Cardiac fibroblast (primary cell): ENCODE measurements at places on chromosomes 1 and 21.

DNA sequence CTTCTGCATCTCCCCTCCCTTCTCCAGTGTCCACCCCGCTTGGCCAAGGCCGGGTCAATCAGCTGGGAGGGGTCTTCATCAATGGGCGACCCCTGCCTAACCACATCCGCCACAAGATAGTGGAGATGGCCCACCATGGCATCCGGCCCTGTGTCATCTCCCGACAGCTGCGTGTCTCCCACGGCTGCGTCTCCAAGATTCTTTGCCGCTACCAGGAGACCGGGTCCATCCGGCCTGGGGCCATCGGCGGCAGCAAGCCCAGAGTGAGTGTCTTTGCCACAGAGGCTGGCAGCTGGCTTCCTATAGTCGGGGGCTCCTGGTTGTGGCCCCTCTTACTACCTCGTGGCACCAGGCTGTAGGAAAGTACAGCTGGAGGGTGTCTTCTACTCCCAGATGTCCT lies 3.6 kb downstream of the PAX7 start:
- DNase-seq: no peak

GRCh38 chr1:160078512-160079195 lies 2.7 kb upstream of the KCNJ9 start:
- peak; percentile 46 for DNase-seq

DNA sequence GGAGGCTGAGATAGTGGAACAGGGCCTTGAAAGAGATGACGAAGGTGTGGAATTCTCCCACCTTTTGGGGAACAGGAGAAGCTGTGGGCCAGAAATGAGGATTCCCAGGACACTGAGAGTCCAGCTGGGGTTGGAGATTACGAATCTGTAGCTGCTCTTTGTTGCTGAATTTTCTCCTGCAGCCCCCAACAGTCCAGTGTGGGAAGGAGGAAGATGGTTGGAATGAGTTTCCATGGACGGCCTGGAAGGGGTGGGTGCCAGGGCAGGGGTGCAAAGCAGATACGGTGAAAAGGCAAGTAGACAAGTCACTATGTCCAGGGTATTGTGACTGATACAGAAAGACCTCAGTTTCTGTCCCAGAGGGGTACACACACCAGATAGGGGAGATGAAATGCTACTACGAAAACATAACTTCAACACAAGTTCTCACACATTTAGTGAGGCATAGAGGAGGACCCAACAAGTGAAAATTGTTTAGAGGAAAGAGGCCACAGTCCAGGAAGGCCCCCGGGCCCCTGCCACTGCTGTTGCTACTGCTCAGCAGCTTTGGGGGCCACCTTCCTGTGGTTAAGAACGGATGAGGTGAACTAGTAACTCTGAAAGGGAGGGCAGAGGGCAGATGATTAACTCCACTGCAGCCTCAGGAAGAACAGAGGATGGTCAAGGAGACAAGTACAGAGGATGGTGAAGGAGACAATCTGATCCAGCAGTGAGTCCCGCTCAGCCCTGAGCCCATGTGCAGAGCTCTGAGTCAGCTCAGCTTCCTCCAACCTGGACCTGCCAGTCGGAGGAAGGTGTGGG lies 7.3 kb downstream of the CD244 start:
- DNase-seq: no peak

- no peak for DNase-seq
These were observed 30.9 kb downstream of the LAMB3 start for GRCh38 chr1:209621286-209621685.

GRCh38 chr1:26553942-26554682 lies 24.6 kb downstream of the RPS6KA1 start:
- no peak for DNase-seq

GRCh38 chr1:16405441-16405840 lies 31.8 kb downstream of the SPATA21 start:
- no peak for DNase-seq

DNA sequence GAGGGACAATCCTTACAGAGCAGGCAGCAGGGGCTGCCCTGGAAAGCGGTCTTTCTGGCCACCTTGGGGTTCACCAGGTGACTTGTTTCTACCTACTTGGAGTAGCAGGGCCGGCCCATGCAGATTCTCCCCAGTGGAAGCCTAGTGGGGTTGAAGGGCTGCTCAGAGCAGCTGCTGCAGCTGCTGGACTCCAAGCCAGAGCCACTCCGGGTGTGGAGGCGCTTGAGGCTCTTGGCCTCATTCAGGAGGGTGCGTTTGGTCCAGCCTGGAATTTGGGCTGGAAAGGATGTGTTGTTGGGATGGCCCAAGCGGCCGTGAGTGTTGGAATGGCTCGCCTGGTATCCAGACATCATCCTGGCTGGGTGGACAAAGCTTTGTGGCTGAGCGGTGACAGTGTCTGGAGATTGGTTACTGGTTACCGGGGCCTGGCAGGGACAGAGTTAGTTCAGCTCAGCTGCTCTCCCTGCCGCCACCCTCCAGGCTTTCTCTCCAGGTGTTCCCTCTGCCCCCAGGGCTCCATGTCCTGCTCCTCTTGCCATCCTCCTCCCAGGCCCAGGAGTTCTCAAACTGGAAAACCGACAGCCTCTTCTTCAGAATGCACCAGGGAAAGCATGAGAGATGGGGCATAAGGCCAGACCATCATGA lies 14.2 kb upstream of the HSPG2 start:
- no peak for DNase-seq

GRCh38 chr1:36182734-36183133 lies 26.8 kb downstream of the MAP7D1 start:
- DNase-seq: no peak

- DNase-seq: no peak
These were observed 32.4 kb downstream of the COA6 start for GRCh38 chr1:234405676-234406075.

DNA sequence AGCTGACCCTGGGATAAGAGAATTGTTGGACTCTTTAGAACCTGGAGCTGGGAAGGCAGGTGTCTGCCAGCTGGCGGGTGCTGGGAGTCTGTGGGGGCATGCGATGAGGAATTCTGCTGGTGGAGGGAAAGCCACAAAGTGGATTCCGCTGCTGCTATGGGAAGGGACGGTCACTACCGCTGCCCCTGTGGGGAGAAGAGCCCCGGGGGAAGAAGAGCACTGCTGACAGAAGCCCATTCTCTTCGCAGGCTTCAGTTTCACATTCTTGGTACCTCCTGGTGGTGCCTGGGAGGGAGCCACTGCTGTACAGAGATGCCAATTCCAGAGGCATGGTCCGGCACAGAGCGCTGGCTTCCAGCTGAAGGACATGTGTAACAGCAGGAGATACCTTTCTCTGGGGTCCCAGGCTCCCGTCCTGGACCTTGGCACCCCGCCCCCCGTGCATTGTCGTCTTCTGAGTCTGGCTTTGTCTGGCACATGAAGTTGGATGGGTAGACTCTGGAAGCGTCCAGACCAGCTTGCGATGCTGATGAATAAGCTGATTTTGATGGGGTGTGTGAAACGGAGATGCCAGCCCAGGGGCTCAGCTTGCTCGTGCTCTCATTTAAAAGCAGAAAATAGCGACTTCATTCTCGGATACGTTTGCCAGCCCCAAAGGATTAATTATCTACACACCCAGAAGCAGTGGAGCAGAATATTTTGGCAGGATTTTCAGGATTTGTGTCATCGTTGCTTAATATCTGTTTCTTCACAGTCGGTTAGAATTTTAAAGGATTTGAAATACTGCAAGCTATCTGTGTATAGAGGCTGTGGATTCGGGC lies 13.2 kb downstream of the PDXK start:
- DNase-seq: peak; percentile 73

- no peak for DNase-seq
These were observed 39.5 kb downstream of the PDC start for GRCh38 chr1:186421446-186421845.

GRCh38 chr21:46051821-46052675 lies 45.9 kb upstream of the COL6A2 start:
- DNase-seq: no peak

GRCh38 chr1:117092594-117092993 lies 29.0 kb downstream of the TRIM45 start:
- no peak for DNase-seq

DNA sequence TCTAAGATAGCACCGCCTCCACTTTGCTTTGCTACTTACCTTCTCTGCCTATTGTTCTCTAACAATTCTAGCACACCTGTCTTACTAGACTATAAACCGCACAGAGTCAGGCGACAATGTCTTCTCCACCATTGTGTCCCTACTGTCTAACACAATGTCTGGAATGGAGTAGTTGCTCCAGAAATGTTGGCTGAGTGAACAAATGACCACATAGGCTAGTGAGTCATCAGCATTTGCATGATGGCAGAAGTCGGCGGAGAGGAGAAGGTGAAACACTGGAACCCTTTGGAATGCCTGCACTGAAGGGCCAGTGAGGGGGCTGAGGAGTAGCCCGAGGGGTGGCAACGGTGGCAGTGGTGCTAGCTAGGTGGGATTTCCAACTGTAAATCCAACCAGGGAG lies 14.0 kb upstream of the PABPC4 start:
- DNase-seq: peak; percentile 67

GRCh38 chr1:43564551-43565348 lies 34.1 kb downstream of the PTPRF start:
- no peak for DNase-seq

DNA sequence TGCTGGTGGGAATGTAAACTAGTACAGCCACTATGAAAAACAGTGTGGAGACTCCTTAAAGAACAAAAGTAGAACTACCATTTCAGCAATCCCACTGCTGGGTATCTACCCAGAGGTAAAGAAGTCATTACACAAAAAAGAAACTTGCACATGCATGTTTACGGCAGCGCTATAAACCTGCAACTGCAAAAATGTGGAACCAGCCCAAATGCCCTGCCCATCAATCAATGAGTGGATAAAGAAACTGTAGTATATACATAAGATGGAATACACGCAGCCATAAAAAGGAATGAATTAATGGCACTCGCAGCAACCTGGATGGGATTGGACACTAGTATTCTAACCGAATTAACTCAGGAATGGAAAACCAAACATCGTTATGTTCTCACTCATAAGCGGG lies 51.0 kb downstream of the ZSWIM5 start:
- no peak for DNase-seq

GRCh38 chr1:219459351-219460080 lies 153.4 kb downstream of the ZC3H11B start:
- no peak for DNase-seq

GRCh38 chr1:160653620-160654016 lies 6.8 kb upstream of the SLAMF1 start:
- DNase-seq: no peak

GRCh38 chr1:201789245-201789644 lies 39.7 kb upstream of the IPO9 start:
- no peak for DNase-seq

DNA sequence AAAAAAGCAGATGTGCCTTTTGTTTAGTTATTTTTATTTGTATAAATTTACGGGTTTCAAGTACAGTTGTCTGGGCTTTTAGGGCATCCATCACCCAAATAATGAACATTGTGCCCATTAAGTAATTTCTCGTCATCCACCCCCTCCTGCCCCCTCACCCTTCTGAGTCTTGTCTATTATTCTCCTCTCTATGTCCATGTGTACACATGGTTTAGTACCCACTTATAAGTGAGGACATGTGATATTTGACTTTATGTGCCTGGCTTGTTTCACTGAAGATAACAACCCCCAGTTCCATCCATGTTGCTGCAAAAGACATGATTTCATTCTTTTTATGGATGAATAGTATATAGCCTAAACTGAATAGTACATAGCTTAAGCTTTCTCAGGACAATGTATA lies 189.2 kb downstream of the ZP4 start:
- DNase-seq: no peak

DNA sequence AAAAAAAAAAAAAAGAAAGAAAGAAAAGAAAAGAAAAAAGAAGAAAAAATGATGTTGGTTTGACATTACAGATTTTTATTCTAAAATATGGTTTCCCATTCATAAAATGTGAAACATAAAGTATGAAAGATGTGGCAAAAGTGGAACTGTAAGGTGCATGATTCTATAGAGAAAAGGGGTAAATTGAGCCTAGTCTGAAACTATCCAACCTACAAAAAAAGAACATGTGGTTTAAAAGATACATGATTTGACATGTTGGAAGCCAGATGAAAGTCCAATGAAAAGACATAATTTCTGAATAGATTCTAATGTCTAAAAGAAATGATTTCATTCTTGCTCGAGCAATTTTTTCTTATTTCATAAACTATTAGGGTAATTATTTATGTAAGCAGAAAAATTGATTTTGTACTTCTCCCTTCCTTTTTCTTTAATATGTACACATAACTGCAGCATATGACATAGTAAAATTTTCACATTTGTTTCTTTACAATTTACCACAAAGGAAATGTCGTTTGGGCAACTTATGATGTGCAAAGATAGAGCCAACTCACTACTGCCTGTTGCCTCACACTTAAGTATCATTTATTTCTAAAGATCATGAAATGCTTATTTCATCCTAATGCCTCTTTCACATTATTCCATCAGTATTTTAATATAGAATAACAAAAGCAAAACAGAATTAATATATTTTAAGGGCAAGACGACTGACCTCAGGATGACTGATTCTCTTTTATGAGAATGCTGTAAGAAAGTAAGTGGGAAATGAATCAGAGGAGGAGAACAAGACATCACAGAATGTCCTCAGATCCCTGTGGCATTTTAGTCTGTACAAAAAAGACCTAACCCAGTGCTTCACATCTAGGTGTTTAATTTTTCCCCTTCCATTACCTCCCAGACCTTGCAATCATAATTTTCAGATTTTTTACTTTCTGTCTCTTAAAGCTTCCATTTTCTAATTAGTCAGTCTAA lies 165.8 kb upstream of the HMCN1 start:
- DNase-seq: no peak

DNA sequence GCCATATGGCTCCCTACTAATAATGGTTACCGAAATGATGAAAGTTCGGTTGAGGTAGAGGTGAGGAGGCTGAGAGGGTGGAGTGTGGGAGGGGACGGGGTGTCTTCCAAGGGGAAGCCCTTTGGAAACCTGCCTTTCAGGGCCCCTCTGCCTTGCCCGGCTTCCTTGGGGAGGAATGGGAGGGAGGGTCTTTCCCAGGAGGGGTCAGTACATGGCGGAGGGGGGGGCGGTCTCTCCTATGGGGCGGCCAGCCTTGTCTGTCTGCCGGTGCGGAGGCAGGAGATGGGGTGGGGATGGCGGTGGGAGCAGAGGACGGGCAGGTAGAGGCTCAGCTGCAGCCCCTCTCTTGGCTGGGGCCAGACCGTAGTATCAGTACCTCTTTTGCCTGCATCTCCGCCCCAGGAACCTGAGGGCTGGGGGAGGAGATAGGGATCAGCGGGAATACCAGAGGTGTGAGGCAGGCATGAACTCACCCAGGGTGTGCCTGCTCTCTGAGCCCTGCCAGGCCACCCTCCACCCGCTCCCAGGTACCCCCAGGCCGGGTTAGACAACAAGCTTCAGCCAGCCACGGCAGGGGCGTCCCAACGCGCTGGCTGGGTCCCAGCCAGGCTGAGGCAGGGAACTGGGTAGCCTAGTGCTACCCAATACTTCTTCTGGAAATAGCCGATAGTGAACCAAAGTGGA lies 79.4 kb upstream of the POU3F1 start:
- DNase-seq: no peak

GRCh38 chr21:45572231-45572630 lies 30.0 kb upstream of the SLC19A1 start:
- DNase-seq: no peak
